NCI-H2081 (cell line): ENCODE measurements at places on chromosomes 11 and 22.
A peak's percentile ranks its signal among the peaks of the same experiment; 100 is the strongest.

- no peak for DNase-seq
Measured at GRCh38 chr11:62688491-62688890, 839 bp downstream of the LRRN4CL start.

DNA sequence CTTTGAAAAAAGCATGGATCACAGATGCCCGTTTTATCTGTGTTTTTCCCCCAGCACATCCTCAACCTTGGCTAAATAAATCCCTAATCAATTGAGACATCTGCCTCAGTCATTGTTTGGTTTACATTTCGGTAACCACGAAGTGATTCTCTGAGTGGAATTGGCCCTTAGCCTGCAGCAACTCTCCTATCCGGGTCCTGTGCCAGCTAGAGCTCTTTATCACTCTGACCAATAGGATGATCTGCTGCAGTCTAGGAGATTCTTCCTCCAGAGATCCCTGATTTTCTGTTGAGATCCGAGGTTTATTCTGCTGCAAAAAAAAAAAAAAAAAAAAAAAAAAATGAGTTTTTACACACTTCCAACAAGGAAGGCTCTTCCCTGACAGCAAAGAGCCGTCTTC, 137.3 kb downstream of the KCNA4 start:
- DNase-seq = peak; percentile 1

DNA sequence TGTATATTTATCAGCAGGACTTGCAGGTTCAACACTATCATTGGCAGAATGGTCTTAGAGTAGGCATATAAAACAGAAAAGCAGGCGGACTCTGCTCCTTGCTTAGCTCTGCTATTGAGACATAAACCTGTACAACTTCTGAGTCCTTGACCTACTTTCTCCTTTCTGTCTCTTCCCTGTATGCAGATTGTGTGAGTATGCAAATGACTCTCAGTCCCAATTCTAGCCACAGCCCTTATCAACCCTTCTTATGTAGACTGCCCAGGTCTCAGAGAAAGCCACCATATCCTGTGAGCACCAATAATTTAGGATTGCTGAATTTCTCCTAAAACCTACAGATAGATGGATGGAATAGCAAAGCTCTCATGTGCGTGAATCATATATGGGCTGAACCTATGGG, 367.6 kb upstream of the DDI1 start:
- no peak for DNase-seq

GRCh38 chr22:48695251-48695650, 1132.4 kb downstream of the BRD1 start:
- DNase-seq = no peak

DNA sequence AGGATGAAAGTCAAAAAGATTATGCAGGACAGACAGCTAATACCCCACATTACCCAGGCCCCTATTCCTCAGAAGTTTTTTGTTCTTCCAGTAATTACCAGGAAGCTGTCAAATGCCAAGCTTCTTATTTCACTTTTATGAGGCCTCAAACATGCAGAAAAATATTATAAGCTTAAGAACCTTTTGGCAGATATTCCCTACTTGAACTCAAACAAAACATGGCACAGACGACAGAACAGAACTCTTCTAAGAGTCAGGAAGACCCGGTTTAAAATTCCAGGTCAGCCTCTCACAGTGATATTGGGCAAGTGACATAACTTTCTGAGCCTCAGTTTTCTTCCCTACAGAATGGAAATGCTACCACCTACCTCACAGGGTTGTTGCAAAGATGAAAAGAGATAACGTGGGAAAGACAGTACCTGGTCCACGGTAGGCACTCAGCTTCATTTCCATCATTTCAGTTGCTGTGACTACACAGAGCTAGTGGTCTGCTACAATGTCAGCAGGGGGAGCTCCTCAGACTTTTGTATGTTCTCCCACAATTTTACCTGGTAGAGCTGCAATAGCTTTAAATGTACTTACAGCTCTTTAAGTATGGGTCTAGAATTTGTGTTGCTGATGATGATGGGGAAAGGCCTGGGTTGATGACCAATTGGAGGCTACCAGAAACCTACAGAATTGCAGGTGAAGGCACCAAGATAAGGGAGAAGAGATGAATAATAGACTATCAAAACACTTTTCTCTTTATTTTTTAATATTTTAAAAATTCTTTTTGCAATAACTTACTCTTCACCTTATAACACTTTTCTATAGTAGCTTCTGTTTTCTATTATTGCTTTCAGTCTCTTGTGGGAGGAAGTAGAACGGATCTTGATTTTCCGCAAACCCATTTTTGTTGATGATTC, 98.3 kb upstream of the CHRM4 start:
- peak; percentile 50 for DNase-seq

GRCh38 chr11:83235825-83236224, 42.3 kb downstream of the ANKRD42 start:
- no peak for DNase-seq

DNA sequence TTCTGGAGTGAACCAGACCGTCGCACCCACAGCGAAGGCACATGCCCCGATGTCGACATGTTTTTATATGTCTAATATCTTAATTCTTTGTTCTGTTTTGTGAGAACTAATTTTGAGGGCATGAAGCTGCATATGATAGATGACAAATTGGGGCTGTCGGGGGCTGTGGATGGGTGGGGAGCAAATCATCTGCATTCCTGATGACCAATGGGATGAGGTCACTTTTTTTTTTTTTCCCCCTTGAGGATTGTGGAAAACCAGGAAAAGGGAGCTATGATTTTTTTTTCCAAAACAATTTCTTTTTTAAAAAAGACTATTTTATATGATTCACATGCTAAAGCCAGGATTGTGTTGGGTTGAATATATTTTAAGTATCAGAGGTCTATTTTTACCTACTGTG, 49.2 kb upstream of the OR4B1 start:
- no peak for DNase-seq

- no peak for DNase-seq
Measured at GRCh38 chr11:120710354-120711131, 199.0 kb downstream of the GRIK4 start.

- DNase-seq = no peak
Measured at GRCh38 chr11:118639899-118640298, 32.5 kb downstream of the PHLDB1 start.

DNA sequence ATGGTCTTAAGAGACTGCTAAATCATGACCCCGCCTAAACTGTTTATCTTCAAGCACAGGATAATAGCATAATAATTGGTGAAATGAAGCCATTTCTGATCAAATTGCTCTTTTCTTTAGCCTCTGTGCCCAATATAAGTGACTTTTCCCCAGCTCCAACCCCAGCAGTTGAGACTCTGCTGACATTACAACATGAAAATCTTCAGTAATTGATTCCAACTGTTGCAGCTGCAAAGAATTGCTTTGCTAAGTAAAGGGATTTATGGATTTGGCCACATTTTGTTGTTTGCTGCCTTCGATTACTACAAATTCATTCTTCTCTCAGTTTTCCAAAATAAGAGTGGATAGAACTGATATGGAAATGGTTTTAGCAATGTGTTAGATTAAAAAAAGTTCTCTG, 576.7 kb upstream of the LRRC4C start:
- DNase-seq = no peak

DNA sequence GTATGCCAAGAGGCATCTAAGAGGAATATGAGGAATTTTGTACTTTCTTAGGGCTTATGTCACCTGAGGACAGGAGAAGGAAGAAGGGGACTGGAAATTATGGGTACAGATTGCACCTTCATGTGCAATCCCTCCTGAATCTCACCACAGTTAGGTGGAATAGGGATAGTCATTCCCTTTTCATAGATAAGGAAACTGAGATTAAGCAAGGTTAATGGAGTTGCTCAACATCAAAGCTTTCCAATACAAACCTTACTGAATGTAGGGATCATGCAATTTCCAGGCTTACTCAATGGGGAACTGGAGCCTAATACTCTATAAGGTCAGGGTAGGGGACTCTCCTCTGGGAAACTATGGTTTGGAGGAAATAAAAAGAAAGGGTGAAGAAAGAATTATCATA, 133.0 kb downstream of the C11orf87 start:
- no peak for DNase-seq

DNA sequence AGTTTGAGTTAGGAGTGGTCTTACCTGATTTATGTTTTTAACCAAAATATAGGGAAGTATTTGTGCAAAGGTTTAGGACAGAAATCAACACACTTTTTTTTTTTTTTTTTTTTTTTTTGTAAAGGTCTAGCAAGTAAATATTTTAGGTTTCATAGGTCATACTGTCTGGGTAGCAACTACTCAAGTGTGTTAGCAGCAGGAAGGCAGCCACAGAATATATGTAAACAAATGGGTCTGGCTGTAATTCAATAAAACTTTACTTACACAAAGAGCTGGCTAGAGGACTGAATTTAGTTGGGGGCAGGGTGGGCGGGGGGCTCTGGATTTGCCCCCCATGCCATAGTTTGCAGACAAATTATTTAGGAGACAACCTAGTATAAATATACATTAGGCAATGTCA, 510.4 kb downstream of the NELL1 start:
- DNase-seq = peak; percentile 58
